ENCODE measurements at places on chromosomes 3 and 15.

GRCh38 chr3:131543714-131544113 lies 40.9 kb upstream of the MRPL3 start:
- DNase-seq = no peak

- no peak for DNase-seq
Observed at GRCh38 chr15:95085056-95085455, 853.7 kb downstream of the MCTP2 start.

DNA sequence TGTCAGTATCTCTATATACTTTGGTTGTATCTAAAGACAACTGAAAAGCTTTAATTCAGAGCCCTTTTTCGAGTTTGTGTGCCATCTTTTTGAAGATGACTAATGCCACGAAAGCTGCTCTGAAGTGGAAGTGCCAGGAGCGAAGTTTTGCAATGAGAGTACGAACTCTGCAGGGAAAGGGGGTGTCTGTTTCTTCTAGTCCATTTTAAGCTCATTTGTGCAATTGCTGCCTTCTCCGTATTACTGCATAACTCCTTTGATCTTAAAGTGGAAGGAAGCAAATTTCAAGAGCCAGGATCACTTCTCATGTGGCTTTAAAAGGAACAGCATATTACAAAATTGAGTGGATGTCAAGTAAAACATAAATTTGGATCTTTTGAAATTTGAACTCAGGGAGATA lies 245.3 kb downstream of the FEZF2 start:
- DNase-seq = no peak

DNA sequence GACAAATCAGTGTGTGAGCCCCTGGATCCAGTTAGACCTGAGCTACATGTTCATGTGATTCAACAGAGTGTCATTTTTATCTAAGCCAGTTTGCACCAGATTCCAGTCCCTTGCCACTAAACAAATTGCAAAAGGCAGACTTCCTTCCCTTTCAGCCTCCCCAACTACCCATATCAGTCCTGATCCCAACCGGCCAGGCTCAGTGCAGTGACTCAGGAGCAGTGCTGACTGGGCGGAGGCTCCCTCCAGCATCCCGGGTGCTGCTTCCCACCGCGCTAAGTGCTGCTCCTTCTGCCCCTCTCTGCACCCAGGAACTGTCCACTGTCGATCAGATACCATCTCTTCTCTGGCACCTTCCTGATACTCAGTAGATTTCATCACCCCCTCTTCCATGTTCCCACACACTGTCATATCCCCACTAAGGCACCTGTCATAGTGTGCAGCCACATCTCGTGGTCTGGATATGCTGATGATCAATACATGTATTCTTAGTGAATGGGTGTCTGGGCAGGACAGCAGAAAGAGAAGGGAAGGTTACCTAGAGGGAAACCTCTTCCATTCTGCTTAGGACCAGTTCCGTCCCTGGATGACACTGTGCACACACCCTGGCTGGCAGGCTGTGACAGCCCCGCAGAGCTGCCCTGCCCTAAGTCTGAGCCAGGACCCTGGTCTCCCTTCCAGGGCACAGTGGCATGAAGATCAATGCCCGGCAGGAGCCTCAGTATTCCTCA lies 108.8 kb upstream of the RAD18 start:
- no peak for DNase-seq

DNA sequence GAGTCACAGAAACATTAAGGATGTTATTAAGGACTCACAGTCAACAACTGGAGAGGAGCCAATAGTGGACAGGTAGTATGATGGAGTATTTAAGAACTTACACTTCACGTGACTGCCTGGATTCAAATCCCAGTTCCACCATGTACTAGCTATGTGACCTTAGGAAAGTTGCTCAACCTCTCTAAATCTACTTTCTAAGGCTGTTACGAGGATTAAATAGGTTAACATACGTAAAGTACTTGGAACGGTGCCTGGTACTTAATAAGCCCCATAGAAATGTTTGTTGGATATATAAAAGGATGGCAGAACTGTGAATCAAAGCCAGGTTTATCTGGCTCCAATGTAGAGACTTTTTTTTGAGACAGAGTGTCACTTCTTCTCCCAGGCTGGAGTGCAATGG lies 24.4 kb downstream of the THRB start:
- no peak for DNase-seq

- no peak for DNase-seq
Observed at GRCh38 chr3:89851974-89852621, 744.7 kb downstream of the EPHA3 start.

DNA sequence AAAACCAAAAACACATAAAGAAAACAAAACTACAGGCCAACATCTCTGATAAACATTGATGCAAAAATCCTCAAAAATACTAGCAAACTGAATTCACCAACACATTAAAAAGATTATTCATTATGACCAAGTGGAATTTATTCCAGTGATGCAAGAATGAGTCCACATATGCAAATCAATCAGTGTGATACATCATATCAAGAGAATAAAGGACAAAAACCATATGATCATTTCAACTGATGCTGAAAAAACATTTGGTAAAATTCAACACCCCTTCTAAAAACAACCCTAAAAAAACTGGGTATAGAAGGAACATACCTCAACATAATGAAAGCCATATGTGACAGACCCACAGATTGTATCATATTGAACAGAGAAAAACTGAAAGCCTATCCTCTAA lies 265.6 kb upstream of the DCBLD2 start:
- DNase-seq = no peak

DNA sequence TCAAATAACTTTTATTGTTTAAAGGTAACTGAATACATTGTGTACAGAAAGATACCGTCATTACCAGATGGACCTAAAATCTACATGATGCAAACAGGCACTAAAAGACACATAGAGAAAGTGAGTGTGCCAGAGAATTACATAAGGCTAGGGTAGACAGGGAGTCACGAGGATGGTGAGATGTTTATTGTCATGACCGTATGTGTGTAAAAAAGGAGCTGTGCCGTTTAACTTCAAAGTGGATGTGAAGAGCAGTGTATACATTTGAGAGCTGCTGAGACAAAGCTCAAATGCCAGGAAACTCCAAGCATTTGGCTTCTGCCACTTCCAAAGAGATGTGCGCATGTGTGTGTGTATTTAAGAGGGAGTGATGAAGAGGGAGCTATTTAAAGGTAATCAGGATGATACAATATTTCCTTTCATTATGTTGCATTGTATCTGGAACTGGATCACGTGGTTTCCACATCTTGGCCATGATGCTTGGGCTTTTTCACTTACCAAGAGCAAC lies 51.4 kb upstream of the IGF1R start:
- no peak for DNase-seq

- DNase-seq = no peak
Observed at GRCh38 chr15:57921371-57921770, 144.1 kb downstream of the ALDH1A2 start.

GRCh38 chr15:85579957-85580694 lies 199.7 kb downstream of the AKAP13 start:
- DNase-seq = no peak

DNA sequence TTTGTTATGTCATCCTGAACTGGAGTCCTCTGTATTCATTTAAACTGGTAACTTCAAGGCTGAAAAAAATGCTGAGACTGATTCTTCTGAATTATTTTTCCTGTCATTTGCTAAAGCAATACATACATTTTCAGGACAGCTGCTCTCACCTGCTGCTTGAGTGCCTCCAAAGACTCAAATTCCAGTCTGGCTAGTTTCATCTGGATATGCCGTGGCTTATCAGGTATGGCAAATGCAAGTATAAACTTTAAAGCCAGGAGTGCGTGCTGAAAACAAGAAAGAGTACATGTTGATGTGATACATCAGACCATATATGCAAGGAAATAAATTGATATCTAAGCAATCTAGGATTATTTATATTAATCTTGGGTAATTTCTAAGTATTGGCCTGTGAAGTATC lies 146.1 kb downstream of the SNRK start:
- DNase-seq = no peak

GRCh38 chr3:107752202-107752990 lies 229.6 kb downstream of the BBX start:
- no peak for DNase-seq

GRCh38 chr3:151838574-151839312 lies 24.8 kb downstream of the AADAC start:
- peak; percentile 9 for DNase-seq

- no peak for DNase-seq
Observed at GRCh38 chr15:81948222-81948621, 97.6 kb downstream of the MEX3B start.

- DNase-seq = no peak
Observed at GRCh38 chr3:12318758-12319621, 30.1 kb downstream of the PPARG start.

DNA sequence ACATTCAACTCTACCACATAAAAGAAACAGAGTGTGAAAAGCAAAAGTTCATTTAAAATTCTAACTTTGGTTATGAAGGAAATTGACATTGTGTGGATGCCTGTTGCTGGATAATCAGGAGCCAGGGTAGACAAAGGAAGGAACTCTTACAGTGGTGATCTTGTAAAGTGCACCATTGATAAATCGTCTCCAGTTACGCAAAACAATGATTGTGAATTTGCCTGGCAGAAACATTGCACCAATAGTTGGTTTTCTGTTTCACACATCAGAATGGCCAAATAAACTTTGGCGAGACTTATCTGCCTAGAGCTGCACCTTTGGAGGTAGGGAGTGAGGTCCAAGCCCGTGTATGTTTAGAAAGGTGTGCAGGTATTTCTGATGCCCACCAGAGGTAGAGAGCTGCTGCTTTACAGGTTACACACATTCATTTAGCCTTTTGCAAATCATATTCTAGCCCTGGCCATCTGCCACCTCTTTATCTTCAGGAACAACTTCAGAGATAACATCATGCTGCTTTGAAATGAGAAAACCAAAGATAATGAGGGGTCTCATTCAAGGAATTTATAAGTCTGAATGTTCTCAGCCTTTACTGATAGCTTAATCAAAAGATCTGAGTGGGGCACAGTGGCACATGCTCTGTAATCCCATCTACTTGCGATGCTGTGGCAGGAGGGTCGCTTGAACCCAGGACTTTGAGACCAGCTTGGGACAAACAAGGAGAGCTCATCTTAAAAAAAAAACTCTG lies 47.4 kb upstream of the P3H2 start:
- DNase-seq = no peak

GRCh38 chr15:29062626-29063025 lies 176.9 kb downstream of the APBA2 start:
- DNase-seq = no peak

GRCh38 chr3:171556148-171556547 lies 95.9 kb upstream of the TNIK start:
- no peak for DNase-seq

DNA sequence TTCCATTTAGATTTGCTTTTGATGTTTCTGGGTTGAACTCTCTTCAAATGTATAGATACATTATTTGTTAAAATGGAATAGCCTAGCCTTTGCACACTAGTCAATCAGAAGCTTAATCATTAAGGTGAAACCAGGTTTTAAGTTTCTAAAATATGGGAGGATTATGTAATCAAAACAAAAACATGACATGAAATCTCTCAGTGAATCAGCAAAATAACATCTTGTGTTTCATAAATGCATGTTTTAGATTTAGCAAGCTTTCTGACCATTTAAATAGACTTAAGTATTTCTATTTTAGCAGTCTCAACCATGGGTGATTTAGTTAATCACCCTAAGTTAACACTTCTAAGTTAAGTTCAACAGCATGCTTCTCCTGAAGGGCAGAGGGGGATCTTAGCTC lies 11.3 kb downstream of the GTF2E1 start:
- DNase-seq = no peak

DNA sequence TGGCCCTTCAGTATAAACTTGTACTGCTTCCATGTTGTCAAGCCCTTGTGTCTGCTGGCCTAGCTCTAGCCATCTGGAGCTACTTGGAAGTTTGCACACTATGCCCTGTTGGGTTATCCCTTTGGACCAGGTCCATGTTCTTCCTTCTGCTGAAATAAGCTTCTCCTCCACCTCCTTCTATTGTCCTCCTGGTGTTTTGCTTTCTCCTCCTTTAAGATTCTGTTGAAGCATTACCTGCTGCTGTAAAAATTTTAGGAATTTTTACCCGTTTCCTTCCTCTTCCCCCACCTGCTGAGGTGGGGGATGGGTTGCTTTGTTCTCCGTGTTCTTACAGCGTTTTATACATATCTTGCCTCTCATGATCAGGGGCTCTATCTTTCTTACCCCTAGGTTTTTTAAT lies 51.7 kb downstream of the SH3GL3 start:
- DNase-seq = no peak

DNA sequence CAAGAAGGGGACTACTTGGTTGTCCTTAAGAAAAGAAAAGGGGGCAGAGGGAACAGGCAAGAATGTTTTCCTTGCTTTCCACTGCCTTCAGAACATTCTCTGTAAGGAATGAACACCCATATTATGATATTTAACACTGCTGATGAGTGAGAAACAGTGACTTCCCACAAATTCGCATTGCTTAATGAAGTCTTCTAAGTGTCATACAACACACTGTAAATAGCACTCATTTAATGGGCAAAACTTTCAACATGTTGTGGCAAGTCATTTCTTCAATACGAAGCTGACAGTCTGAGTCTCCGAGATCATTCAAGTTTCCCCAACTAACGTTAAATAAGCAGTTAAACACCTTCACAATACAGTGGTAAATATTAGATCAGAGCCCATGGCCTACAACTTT lies 464.4 kb downstream of the SHQ1 start:
- no peak for DNase-seq

DNA sequence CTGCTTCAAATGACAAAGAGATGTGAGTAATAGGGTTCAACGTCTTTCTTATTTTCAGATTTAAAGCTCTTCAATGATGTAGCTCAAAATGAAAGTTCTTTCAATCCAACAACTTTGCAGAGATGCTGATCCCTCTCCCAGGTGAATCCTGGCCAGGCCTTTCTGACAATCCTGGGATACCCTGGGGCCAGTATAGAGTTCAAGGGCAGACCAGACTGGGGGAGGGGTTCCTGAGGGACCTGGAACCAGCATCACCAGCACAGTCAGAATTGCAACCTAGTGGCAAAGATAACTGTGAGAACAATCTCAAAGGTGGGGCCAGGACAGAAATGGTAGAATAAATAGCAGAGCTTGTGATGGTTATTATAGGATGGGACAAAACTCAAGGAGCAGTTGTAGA lies 19.7 kb upstream of the NCK1 start:
- no peak for DNase-seq

DNA sequence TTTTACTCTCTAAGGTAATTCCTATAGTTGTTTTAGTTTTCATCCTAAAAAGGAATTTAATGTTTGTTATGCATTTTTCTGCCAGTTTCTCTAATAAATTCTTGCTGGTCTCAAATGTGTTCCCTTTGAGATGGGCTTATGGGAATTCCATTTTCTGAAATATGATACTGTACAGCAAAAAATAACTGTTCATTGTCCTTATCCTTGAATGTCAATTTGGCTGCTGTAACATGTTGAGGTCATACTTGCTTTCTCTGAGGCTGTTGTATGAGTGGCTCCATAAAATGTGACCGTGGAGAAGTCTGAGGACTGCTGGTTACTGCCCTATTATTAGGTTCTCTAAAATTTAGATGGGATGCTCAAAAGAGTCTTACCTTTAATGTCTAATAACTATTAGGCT lies 266.5 kb downstream of the ADAMTS17 start:
- no peak for DNase-seq

DNA sequence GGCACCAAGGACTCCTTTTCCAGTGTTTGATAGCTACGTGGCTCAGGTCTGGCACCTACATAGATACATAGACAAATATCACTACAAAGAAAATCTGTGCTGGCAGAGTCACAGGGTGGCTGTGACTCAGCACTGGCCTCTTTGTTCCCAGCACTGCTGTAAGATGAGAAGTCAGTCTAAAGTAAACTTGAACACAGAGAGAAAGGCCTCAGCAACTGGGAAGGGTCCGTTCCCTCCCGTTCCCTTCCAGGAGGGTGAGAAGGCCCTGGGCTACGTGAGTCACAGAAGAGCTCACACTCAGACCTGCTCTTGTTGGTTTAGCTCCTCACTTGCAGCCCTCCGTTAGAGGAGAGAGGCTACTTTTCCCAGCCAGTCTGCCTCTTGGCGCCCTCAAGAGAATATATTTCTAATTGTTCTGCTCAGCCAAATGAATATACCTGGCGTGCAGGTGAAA lies 23.1 kb downstream of the ANXA2 start:
- no peak for DNase-seq

Measured in activated naive CD8-positive, alpha-beta T cell treated with anti-CD3 and anti-CD28 coated beads for 36 hours (primary cell).